GM04503 (cell line): ENCODE measurements at places on chromosomes 7 and 10.

GRCh38 chr10:35399414-35400009 lies 63.2 kb downstream of the CCNY start:
- no peak for DNase-seq

DNA sequence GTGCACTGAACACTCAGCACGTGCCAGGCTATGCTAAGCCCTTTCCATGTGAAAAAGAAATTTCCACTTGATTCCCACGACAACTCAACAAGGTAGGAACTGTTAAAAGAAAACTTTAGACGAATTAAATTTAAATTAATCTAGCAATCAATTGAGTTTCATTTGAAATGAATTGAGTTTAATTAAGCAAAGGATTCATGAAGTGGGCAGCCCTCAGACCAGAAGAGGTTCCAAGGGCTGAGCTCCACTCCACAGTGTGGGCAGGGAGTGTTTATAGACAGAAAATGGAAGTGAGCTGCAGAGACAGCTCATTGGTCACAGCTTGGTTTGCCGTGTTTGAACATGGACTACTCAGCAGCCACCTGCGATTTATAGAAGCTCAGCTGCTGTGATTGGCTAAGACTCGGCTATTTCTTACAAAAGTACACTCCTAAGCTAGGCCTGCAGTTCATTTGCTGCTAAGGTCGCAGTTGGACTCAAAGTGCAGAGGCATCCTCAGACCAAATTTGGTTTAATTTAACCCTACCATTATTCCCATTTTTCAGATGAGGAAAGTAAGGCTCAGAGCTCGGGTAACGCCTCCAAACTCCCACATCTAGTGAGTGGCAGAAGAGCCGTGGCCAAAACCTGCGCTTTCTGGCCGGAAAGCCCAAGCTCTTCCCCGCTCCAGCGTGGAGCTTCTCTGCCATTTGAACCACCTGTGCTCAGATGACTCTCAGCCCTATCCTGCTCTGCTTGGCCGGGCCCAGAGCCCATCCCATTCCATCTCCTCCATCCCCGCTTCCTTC lies 24.9 kb downstream of the CALML3 start:
- DNase-seq = no peak

DNA sequence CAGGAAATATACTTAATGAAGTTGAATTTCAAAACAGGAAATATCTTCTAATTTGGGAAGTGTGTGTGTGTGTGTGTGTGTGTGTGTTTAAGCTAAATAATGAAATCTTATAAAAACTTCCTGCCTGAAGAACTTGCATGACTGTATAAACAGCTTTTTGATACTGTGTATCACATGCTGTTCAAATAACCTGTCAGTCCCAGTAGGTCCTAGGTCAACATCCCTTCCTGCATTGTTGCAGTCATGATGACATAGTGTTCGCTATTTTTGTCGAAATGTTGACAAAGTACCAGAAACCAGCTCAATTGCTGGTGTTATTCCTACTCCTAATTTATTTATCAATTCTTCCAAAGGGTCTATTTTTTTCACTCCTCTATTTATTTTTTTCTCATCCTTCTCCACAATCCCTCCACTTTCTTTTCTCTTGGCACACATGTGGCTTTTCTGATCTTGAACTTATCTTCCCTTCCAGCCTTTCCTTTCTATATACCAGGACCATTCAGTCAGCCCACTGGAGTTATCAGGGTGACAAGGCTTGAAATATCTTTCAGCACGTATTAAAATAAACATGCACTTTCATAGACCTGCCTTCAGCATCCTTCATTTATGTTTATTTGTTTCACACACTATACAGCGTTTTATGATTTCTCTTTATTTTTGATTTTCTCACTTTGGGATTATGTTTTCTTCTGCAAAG lies 115.8 kb downstream of the PLXDC2 start:
- no peak for DNase-seq

GRCh38 chr10:71727738-71728737 lies 8.5 kb upstream of the C10orf105 start:
- no peak for DNase-seq

GRCh38 chr7:84236398-84236797 lies 41.8 kb upstream of the SEMA3A start:
- no peak for DNase-seq

GRCh38 chr7:55523366-55523765 lies 48.9 kb downstream of the VOPP1 start:
- no peak for DNase-seq

DNA sequence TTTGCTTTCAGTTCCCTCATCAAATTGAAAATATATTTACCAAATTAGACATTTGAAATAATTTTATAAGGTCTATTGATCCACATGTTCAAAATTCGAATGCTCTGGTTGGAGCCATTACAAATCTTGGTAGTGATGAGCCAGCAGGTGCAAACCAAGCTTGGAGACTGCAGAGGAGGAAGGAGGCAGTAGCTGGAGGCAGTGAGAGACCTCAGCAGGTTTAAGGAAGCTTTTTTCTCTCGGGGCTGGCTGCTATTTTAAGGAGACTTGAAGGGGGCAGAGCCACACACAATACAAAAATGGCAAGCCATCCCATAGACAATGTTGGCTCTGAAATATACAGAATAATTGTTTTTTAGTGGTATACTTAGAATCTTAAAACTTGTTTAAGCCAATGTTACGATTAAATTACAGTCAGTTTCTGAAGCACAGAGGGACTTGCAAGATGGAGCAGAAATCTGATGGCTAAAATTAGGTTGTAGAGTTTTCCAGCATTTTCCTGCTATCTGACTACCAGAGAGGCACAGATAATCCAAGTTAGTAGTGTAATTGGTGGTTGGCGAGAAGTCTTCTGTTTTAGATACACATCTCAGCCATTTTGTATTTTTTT lies 185.8 kb downstream of the SNX10 start:
- no peak for DNase-seq

DNA sequence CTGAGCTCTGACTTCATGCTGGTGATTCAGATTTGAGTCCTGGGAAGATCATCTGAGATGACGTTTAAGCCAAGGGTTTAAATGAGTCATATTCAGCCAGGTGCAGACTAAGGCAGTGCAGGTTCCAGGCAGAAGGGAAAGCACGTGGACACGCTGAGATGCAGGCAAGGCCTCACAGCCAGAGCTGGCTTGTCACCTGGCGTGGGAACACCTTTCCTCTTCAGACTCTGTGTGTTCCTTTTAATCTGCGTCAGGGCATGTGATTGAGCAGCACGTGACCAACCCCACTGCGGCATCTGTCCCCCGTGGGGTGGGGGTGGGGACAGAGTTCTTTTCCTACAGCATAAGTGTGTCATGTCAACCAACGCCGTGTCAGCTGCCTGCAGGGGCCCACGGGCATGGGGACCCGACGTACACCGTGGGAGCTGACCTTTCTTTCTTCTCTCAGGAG lies 10.7 kb upstream of the IDI2 start:
- DNase-seq = no peak

- no peak for DNase-seq
Measured at GRCh38 chr7:83520726-83521125, 128.2 kb downstream of the SEMA3E start.

DNA sequence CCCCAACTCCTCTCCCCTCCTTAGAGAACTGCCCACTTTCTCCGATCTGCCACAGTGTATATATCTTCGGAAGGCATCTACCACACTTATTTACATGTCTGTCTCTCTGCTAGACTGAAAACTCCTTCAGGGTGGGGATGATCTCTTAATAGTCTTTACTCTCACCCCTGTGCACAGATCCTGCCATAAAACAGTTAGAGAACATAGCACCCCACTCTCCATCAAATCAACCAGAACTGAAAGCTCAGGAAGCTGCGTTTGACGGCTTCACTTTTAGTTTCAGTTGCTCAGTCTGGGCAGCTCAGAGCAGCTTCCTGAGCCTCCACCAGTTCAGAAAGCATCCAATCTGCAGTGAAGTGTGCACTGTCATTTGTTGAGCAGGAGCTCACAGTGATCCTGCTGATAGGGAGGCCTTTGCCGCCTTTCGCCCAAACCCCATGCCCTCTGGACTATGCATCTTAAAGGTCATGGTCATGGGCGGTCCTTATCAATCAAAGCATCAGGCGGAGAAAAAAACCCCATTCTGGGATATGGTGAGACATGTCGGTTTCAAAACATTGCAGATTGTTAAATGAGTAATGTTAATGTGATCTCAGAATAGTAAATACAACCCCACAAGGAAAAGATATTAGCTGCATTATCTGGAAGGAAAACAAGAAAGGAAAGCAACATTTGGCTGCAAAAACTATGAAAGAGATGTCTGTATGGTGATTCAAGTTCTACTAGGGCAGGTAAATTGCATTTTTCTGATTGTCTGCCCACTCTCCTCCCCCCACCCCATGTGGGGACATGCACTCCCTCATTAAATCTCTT lies 167.1 kb upstream of the ADO start:
- DNase-seq = no peak

DNA sequence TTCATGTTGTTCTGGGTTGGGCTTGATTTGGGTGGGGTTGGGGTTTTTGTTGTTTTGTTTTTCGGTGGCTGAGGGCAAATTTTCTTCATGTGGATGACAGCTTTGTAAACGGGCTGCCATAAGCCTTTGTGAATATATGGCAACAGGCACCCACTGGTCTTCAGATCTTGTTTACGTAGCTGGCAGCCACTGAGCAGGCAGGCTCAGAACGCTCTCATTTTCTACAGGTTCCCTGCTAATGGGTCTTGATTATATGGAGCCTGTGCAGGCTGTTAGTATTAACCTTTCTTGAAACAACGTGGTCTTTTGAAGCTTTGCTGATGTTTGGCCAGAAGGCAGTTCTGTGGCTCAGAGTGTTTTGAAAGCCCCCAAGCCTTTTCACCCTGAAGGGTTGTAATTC lies 199.7 kb downstream of the TNS3 start:
- DNase-seq = no peak

- no peak for DNase-seq
Measured at GRCh38 chr7:30893357-30893756, 18.3 kb upstream of the AQP1 start.

DNA sequence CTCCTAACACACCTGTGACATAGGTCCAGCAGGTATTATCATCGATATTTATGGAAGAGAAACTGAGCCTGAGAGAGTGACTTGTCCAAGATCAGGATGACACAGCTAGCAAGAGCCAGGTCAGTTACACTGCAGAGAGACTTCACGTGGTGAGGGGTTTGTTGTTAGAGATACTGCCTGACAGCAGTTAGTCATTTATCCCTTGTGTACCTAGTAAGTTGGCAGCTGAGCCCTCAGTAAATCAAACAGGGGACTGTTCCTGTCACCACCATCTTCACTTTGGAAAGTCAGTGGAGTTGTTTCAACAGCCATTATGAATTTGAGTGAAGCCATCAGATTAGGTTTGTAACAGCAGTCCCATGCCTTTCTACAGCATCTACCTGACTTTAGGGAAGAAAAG lies 87.5 kb upstream of the GATA3 start:
- DNase-seq = no peak

- no peak for DNase-seq
Measured at GRCh38 chr7:110521357-110521911, 569.5 kb upstream of the LRRN3 start.

GRCh38 chr10:68508090-68508489 lies 19.2 kb downstream of the SLC25A16 start:
- no peak for DNase-seq

DNA sequence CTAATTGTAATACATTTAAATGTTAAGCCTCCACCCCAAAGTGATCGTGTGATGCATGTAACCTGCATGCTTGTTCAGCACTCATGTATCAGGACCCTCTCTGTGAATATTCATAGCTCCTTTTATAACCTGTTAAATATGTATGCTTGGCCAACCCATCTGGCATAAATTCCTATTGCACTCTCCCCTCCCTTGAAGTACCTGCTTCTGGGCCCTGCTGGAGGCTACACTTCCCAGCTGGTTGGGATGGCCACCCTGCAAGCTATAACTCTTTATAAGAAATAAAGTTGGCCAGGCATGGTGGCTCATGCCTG lies 149.7 kb downstream of the SH2D4B start:
- no peak for DNase-seq

- DNase-seq = no peak
Measured at GRCh38 chr10:73768881-73769280, 13.0 kb upstream of the CHCHD1 start.
